ENCODE measurements at places on chromosomes 7 and 10. TPM values are rescaled to one million over a fixed set of nuclear protein-coding genes. Genes with fewer than 3 reads are reported as not detected.

The SLC16A9 gene
- 0.05 TPM for polyA plus RNA-seq

The ZNF722 gene
- polyA plus RNA-seq: not detected

The OR13A1 gene
- polyA plus RNA-seq: not detected

The FOXI2 gene
- polyA plus RNA-seq: not detected

- DNase-seq: no peak
Measured at GRCh38 chr7:110720626-110721025, 370.3 kb upstream of the LRRN3 start.

DNA sequence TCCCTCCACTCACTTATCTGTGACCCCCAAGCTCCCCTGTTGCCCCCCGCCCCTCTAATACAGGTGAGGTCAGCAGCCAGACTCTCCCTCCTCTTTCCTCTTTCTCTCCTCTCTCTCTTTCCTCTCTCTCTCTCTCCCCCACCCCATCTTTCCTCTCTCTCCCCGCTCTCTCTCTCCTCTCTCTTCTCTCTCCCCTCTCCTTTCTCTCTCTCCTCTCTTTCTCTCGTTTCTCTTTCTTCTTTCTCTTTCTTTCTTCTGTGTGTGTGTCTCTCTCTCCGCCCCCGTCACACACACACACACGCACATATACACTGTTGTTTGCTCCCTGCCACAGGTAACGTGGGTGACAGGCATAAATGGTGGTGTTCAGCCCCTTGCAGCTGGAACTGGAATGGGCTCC is 37.2 kb upstream of the PSMG3 start:
- DNase-seq: no peak

DNA sequence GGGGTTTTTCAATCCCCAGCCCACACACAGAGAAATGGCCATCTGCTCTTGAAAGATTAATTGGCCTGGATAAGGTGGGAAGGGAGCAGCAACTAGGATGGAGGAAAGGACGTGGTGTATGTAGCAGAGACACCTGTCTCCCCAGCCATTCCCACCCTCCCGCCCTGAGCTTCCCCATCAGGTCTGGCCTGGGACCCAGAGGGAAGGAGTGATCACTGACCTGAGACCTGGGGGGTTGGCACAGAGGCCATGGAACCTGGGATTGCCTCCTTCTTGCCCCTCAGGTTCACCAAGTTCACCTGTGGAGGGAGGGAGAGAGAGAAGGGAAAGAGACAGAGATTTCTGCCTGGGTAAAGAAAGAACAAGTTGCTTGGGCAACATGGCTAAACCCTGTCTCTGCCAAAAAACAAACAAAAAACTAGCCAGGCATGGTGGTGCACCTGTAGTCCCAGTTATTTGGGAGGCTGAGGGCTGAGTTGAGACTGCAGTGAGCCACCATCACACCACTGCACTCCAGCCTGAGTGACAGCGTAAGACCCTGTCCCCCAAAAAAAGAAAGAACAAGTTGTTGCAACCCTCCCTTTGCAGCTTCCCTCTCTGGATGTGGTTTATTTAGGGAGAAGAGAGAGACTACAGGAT is 11.3 kb upstream of the TRPV6 start:
- DNase-seq: no peak

GRCh38 chr10:8375137-8375536 is 320.6 kb downstream of the GATA3 start:
- DNase-seq: no peak
